CD4-positive, alpha-beta T cell treated with Interleukin-12 subunit alpha and Interleukin-12 subunit beta, for 1 hour (primary cell): ENCODE measurements at places on chromosomes 2 and 18.

GRCh38 chr2:197168705-197169104 is 141.9 kb downstream of the ANKRD44 start:
- peak; percentile 68 for DNase-seq

GRCh38 chr2:224252631-224253030 is 149.3 kb downstream of the FAM124B start:
- DNase-seq = no peak

DNA sequence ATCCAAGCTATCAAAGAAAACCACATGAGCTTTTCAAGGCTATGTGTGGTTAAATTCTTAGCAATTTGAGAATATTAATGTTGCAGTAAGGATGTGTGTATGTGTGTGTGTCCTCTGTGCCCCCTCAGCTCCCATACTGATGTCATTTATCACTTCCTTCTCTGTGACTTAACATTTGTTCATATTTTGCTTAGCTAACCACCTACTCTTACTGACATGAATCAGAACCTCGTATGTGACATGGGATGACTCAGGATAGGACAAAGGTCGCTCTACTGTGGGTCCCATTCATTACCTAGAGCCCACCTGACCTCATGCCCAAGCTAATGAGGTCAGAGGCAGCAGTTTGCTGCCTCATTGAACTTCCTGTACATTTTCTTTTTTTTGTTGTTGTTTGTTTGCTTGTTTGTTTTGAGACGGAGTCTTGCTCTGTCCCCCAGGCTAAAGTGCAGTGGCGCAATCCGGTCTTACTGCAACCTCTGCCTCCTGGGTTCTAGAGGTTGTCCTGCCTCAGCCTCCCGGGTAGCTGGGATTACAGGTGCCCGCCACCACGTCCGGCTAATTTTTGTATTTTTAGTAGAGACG is 36.3 kb downstream of the MOGAT1 start:
- no peak for DNase-seq

GRCh38 chr2:222899413-222900181 is 38.8 kb downstream of the ACSL3 start:
- DNase-seq = no peak

DNA sequence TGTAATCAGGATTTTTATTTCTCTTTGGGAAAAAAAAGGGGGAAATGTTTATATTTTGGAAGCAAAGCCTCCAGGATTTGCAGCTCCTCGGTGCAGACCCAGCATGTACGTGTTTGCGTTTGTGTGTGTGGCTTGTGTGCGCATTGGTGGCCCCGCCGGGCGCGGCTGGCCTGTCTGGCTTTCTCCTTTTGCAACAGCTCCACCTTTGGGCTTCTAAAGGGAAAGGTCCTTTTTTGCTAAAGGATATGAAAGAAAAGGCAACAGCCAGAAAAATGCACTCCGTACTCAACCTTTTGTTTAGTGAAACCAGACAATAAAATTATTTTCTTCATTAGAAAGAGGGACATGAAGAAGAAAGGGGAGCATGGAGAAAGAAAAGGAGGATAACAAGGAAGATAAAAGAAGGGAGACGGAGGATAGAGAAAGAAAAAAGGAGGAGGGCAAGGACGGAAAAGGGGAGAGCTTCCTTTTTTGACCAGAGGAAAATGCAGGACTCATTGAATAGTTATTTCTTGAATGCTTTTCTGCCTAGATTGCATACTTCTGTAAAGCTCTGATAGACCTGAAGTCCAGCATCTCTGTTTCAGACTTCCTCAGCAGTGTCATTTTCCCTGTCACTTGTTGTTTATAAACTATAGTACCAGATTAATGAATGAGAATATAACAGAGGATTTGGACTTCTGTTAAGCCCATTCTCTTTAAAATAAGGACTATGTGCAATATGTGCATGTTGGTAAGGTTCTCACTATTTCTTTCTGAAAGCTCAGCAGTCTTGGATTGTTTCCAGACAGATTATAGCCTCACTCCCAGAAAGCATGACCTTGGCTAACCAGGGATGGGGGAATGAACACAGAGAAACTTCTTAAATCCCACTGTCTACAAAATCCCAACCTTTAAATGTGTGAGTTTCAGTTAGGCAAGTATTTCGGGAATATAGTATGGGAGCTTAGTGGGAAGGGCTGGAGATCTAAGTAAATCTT is 563.1 kb upstream of the PIK3C3 start:
- no peak for DNase-seq

DNA sequence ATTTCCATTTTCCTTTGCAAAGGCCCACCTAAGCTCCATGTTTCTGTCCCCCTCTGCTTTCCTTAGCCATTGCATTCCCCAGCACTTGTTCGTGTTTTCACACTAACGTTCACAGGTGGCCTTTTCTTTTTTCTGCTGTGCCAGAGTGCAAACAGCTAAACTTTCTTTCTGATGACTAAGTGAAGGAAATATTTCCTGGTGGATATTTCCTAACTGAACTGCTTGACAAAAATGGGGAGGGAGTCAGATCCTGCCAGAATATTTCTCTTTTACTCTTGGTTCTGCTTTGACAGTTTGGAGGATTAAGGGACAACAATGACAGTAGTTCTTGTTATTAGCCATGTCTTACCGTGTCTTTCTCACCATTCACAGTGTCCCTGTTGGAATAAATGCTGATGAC is 344.0 kb downstream of the ARHGAP15 start:
- DNase-seq = no peak

DNA sequence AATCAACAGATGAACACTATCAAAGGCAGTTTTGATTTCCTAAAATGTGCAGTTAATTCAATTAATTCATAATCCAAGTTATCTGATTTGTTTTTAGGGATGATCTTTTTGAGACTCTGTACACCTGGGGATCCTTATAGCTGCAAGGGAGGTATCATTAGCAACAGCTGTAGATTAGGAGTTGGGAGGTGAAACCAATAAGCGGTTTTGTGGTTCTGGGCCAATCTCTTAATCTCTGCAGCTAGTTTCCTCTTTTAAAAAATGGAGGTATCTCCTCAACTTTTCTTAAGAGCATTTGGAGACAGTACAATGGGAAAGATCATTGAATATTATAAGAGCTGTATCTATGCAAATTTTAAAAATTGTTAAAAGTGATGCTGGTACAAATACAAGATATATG is 126.0 kb downstream of the MC4R start:
- DNase-seq = no peak

- no peak for DNase-seq
Observed at GRCh38 chr2:196331851-196332250, 160.5 kb upstream of the STK17B start.

GRCh38 chr2:31813016-31813415 is 197.8 kb downstream of the MEMO1 start:
- DNase-seq = no peak

GRCh38 chr18:53375621-53376020 is 848.8 kb downstream of the MBD2 start:
- DNase-seq = no peak

DNA sequence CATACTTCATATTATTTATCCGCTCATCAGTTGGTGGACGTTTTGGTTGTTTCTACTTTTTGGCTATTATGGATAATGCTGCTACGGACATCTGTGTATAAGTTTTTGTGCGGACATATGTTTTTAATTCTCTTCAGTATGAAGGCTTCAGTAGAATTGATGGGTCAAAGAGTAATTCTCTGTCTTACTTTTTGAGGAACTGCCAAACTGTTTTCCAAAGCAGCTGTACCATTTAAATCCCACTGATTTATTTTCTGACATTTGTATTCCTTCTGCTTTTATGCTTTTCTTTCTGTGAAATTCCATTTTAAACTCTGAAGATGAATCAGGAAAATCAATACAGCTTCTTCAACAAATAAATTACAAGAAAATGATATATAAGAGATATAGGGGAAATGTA is 20.8 kb downstream of the FAM110C start:
- DNase-seq = no peak

GRCh38 chr2:198712485-198712884 is 745.3 kb downstream of the SATB2 start:
- DNase-seq = no peak

GRCh38 chr2:70448041-70448440 is 105.6 kb downstream of the TGFA start:
- DNase-seq = no peak

DNA sequence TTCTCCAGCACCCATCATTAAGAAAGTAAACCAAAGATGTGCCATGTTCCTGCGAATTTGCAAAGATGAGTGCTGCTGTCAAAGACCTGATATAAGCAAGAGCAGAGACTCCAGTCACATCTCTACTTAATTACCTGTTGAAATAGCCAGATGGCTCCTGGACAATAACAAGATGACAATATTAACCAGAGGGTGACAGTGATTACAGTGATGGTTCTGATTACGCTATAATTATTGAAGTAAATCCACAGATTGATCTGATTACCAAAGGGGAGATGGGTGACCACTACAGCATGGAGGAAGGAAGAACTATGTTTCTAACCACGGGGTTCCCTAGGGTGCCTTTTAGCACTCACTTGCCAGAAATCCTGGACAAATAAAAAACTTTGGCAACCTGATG is 36.5 kb upstream of the AFF3 start:
- no peak for DNase-seq

DNA sequence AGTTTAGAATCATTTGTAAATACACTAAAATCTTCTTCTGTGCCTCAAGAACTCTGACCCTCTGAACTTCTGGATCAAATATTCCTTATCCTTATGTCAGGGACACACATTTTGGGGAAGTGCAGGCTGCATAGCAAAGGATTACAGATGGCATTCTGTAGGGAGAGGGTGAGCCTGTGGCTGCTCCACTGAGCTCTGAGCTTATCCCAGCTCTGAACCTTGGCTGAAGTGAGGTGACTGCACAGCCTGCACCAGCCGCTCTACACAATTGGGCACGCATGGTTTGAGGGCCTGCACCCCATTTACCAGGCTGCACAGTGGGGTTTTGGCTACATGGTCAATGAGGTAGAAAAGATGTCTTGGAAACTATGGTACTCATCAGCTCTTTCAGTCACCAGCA is 251.6 kb downstream of the GALR1 start:
- DNase-seq = no peak

DNA sequence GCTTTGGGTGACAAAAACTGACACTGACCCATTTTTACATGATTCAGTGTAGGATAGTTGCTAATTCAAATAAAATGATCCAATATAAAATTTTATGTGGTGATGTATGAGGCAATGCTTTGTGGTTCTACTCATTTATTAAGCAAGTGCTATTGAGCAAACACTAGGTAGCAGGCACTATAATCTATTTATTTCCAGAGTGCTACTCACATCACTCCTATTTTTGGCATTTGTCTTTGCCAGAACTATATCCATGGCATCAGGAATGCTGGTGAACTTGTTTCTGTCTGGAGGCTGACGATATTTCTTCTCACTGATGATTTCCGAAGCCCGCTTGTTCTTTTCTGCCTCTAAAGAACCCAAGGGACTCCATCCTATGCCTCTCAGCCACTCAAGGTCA is 84.3 kb downstream of the NEB start:
- no peak for DNase-seq

DNA sequence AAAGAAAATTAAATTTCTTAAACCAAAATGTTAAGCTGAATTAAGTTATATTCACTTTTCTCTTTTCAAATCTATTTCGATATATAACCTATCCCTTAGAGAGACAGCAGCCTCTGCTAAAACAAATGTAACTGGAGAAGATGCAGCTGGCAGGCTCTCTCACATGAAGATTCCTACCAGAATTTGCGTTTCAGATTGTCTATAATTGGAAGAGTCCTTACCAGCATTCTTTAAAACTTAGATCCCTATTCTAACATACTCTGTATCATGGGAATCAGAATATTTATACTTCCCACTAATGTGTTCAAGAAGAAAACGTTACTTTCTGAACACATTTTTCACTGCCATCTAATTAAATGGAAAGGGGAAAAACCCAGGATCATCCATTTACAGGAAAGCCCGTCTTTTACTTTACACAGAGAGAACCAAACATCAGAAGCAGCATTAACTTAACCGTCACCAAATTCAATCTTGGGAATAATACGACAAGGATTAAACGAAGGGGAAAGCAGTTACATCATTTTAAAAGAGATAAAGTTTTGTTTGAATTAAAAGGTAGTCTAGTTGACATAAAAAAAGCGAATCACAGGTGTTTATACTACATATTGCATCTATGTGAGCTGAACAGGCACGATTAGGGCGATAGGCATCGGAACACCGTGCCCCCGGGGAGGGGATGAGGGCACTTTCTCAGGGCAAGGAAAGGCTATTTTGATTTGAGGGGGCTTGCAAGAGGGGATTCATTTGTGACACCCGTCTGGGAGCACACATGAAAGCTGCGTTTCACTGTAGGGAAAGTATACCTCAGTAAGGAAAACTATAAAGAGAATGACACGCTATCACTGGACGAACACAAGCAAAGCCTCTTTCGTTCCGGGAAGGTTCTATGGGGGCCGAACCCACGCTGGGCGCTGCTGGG is 1.3 kb downstream of the PTPN2 start:
- no peak for DNase-seq

DNA sequence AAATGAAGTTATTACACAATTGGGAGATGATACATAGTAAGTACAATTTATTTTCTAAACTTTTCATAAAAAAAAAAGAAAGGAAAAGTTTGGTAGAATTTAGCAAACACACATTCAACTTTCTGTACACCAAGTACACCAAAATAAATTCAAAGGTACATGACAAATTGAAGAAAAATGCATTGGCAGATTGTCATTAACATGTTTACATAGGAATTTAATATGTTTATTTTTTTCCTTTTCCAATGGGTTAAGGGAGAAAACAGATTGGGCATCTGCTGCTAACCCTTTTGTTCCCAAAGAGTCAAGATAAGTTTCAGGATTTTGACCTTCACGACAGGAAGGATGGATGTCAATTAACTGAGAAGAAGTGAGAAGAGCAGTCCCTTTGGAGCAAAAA is 620.4 kb downstream of the XIRP2 start:
- DNase-seq = no peak

DNA sequence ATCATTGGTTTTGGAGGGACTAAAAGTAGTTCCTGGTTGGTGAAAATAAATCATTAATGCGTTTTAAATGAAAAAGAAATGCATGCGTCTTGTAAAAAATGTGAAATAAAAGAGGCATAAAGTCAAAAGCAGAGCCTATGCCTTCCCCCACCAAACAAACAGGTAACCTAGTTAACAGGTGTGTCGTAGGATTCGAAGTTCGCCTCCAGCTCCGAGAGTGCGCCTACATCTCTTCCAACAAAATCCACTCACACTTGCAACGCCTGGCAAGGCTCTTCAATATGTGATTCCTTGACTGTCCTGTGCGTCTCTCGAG is 677 bp upstream of the SMAD4 start:
- DNase-seq = no peak

DNA sequence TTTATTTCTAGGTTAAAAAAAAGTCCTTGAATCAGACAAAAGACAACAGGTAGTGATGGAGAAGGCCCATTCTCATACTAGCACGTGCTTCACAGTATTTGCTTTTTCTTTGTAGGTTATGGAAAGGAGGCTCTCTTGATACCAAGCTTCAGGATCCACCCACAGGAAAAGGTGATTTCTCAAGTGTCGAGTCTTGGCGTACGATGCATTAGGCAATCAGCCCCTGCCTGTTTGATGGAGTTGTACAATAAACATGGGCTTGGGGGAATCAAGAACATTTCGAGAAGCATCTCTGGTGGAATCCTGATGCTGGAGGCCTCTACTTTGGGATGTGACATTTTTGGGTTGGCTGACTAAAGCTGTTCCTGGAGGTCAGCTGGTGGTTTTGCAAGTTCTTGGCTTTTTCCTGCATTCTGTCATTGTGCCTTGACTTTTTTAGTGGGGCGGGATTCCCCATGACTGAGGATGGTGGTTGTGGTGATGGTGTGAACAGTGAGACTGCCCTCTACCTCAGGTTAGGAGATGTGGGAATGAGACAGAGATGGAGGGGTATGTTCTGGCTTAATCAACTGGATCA is 231.5 kb upstream of the SPRED2 start:
- DNase-seq = no peak

- no peak for DNase-seq
Observed at GRCh38 chr2:119208791-119209203, 14.8 kb upstream of the STEAP3 start.
